Activated T-cell treated with anti-CD3 and anti-CD28 coated beads, Interleukin-2, amount 50 U/mL, for 72 hours (primary cell): ENCODE measurements at places on chromosomes 13 and 19.

DNA sequence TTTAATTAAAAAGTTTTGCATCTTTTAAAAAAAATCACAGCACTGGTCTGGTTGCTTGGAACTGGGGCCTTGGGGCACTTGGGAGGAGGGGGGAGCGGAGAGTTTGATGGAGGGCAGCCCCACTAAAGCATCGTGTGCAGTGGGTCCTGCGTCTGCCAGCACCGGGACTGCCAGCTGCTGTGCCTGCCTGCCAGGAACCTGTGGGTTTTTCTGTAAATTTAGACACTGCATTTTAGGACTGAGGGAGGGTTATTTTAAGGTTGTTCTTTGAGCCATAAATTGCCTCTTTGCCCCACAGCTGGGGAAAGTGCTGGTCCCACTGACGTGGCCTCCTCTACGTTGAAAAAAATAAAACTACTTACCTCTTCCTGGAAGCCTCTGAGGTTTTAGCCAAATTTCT lies 2.9 kb downstream of the KLF2 start:
- no peaks in the 10 kb centered on the region for H3K36me3 ChIP-seq
- H3K27ac ChIP-seq: no peak overlapping the region
- no peak for DNase-seq
- H3K27me3 ChIP-seq: peaks cover 55% of the 10 kb centered on the region

- no peaks in the 10 kb centered on the region for H3K36me3 ChIP-seq
- no peak overlapping the region for H3K27ac ChIP-seq
- no peak for DNase-seq
- H3K4me1 ChIP-seq: no peaks in the 10 kb centered on the region
Observed at GRCh38 chr13:39279077-39279476, 240.8 kb downstream of the NHLRC3 start.

GRCh38 chr19:56538761-56539263 lies at the start of gene ZFP28:
Gene ZFP28, plus strand, starts transcription at chr19:56538948. Its CDS starts 71 bp downstream, at chr19:56539019.
- peaks cover 6% of the 10 kb centered on the region for H3K4me1 ChIP-seq
- H3K27me3 ChIP-seq: no peaks in the 10 kb centered on the region
- H3K36me3 ChIP-seq: peaks cover 54% of the 10 kb centered on the region
- H3K4me3 ChIP-seq: peak within 1 kb of the TSS; percentile 90
- H3K27ac ChIP-seq: peak within 1 kb of the TSS; percentile 87

DNA sequence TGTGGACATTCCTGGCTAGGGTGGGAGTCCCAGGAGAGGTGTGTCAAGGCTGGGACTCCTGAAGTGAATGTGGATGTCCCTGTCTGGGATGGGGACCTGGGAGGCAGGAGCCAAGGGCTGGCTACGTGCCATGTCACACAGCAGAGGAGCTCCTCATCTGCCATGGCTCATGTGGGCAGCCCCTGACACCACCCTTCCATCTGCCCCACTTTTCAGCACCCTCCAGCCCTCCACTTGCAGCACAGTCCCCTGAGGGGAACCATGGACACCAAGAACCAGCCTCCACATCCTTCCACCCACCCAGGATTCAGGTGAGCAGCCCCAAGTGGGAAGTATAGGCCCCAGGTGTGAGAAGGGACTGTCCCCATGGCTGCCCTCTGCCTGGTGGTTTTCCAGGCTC lies 1.7 kb downstream of the ZNF446 start:
- H3K27me3 ChIP-seq: no peaks in the 10 kb centered on the region
- H3K36me3 ChIP-seq: peaks cover 3% of the 10 kb centered on the region
- peaks cover 33% of the 10 kb centered on the region for H3K4me1 ChIP-seq
- DNase-seq: no peak

- peaks cover 64% of the 10 kb centered on the region for H3K27me3 ChIP-seq
- H3K4me1 ChIP-seq: peaks cover 33% of the 10 kb centered on the region
- no peak for DNase-seq
Observed at GRCh38 chr19:10007371-10008183, 2.7 kb downstream of the COL5A3 start.
